T follicular helper cell (primary cell): ENCODE measurements at places on chromosomes 1 and 21.

- no peak for DNase-seq
These were observed 10.5 kb downstream of the TMEM35B start for GRCh38 chr1:34974626-34975025.

DNA sequence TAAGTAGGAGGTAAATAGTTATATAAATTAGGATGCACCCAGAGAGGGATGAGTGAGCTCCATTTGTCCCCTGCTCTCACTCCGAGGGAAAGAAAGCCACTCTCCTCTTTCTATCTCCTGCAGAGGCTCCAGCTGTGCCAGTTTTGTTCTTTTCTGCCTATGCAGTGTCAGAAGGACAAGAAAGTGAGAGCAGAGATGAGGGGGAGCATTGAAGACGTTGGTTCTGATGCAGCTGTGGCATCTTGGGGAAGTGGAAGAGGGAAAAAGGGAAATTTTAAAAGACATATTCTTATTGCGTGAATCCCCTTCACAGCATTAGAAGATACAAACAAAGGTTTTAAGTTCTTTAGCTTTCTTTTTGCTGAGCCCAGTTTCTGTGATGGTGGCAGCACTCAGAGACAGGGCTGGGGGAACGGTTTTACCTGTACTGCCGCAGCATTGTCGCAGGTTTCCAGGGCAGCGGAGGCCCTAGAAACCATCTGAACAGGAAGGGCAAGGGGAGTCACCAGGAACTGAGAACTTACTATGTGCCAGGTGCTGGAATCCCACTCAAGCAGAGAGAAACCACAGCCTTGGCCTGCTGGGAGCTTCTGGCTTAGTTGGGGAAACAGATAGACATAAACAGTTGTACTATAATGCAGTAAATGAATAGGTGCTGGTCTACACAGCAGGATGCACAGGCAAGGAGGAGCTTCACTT is 44.9 kb upstream of the USP24 start:
- DNase-seq: no peak

- DNase-seq: no peak
These were observed 429.0 kb downstream of the KIF26B start for GRCh38 chr1:245583575-245584330.

DNA sequence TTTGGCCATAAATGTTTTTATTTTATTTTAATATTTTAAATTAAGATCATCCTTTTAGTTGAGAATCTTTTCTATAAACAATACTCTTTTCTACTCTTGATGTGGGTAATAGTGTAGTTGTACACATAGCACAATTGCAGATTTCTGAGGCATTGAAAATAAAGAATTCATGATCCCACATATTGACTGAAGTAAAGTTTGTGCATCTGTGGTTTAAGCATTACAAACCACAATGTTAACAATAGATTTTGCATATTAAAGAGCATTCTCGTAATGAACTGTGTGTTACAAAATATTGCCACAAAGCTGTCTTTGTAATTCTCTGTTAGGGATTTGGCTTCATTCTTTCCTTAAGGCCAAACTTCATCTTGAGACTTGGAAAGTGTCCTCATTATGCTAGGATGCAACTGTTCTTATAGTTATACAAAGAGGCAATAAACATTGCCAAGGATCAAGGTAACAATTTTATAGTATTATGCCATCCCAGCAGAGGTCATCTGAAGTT is 256.8 kb downstream of the OLFM3 start:
- DNase-seq: no peak

- DNase-seq: no peak
These were observed 20.5 kb downstream of the LSS start for GRCh38 chr21:46207920-46208591.

DNA sequence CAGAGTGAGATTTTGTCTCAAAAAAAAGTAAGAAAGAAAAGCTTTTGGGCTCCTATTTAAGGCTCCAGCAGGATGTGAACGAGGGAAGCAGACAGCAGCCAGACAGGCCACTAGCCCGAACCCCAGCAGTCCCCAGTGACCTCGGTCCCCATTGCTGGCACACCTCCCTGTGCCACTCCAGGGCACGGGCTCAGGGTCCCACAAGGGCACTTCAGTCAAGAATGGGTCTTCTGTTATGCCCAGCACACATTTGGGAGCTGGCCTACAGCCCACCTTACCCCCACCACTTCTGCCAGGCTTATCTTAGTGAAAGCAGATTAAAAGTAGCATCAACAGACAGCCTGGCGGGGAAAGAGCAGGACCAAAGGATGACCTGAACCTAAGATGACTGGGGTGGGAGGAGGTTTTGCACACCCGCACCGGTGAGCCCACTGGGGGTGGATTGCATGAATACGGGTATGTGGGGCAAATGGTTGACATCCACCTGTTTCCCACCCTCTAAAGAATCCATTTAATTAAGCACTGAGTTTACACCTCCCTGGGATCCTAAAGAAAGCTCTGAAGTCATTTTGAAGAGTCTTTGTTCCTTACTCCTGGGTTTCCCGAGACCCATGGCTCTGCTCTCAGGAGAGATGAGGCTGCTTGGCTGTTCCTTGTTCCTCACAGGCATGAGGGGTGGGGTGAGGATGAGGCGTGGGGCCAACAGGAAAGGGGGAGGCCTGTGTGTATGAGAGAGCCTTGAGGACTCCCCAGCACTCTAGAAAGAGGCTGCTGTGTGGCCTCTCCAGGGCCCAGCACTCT is 4.7 kb downstream of the CHI3L1 start:
- no peak for DNase-seq

DNA sequence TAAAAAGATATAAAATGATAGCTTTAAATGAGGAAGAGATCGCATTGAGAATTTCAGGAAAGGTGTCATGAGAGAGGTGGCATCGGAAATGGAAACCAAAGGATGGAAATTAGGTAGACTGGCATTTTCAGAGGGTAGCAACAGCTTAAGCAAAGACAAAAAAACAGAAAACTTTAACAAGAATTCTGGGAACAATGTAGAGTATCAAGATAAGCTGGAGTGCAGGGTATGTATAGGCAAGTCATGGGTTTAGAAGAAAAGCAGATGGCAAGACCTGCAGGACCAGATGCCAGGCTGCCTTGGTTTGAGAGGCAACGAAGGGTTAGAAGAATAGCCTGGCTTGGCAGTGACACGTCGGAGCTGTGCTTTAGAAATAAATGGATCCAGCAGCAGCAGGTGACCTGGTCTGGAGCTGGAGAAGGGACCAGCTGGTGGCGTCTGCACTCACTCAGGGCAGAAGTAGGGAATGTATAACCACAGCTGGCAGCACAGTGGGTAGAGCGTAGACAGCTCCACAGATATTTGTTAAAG is 149.4 kb upstream of the TIAM1 start:
- no peak for DNase-seq

DNA sequence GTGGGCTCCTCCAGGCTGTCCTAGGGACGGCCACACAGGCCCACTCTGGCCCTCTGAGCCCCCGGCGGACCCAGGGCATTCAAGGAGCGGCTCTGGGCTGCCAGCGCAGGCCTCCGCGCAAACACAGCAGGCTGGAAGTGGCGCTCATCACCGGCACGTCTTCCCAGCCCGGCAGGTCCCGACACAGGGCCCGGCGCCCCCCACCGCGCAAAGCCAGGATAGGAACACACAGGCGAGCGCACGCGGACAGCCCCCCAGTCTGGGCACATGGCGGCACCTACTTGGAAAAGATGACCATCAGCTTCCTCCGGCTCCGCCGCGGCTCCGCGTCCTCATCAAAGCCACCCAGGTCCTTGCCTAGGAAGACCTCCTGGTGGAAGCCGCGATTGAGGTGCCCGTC is 3.6 kb downstream of the SDF4 start:
- no peak for DNase-seq

GRCh38 chr1:175408986-175409385 is 216.4 kb upstream of the KIAA0040 start:
- no peak for DNase-seq

GRCh38 chr21:15638856-15639549 is 90.8 kb upstream of the USP25 start:
- no peak for DNase-seq

GRCh38 chr1:207890136-207890738 is 20.7 kb downstream of the CD34 start:
- DNase-seq: no peak

- no peak for DNase-seq
These were observed 27.2 kb upstream of the TDRD10 start for GRCh38 chr1:154474802-154475201.

DNA sequence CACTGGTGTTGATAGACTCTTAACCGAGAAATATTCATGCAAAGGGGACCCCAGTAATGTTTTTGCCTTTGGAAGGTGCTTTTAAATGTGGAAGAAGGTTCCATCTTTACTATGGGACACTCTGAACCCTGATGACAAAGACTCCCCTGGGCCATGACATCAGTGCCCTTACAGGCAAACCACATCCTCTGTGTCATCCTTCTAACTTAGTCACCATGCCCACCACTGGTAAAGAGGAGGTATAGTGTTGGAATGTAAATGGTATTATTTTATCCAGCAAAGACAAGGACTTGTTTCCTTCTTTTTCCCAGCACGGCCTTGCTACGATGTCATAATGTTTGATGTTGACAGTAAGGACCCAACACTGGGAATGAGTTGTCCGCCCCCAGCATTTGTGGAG is 12.6 kb downstream of the METTL13 start:
- no peak for DNase-seq
